ENCODE measurements at places on chromosomes 4 and X.

- peak; percentile 71 for DNase-seq
These were observed 110.9 kb upstream of the ANK2 start for GRCh38 chr4:112938461-112939058.

GRCh38 chr4:134308910-134309309 is 107.3 kb upstream of the PABPC4L start:
- DNase-seq, result no peak

DNA sequence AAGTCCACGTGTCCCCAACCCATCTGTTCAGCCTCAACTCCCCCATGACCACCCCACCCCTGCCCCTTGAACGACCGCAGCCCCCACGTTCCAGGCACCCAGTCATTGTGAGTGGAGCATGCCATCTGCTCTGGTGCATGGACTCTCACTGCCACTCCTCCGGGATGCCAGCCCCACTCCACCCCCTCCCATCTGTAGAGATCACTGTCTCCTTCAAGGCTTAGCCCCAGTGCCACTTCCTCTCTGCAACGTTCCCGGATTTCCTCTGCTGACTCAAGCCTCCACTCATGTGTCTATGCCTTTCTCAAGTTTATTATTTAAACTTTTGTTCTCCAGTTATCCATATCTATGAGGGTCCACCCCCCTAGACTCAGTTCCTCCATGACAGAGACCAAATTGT is 54.0 kb downstream of the MAML3 start:
- DNase-seq, result no peak

- no peak for DNase-seq
These were observed 254.0 kb downstream of the TMA16 start for GRCh38 chr4:163748449-163748848.

DNA sequence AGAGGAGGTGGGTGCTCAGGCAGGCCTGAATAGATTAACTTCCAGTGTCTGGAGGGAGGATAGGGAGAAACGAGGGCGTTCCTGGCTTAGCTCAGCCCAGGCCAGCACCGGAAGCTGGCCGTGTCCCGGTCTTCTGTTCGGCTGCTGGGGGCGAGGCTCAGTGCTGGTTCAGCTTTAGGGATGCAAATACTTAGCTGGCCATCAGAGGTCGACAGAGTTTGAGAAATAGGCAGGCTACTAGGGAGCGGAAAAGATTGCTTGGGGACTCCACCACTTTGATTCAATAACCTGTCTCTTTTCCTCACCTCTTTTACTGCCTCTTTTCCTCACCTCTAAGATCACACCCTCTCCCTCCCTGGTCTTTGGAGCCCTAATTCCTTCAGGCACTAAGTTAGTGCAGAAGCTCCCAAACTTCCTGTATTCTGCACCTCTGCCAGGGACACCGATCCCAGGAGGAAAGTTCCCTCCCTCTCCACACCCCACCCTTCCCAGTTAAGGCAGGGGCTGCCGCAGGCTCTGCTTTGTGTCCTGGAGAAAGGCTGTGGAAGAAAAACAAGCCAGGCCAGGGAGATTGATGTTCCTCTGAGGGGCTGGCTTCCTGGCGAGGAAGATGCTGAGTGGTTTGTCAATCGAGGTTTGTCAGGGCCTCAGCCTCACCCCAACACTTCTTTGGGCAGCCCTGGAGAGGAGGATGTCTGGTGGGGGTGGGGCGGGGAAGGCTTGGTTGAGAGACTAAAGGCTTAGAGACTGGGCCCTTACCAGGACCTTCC is 6.0 kb upstream of the EFNB1 start:
- peak; percentile 48 for DNase-seq

DNA sequence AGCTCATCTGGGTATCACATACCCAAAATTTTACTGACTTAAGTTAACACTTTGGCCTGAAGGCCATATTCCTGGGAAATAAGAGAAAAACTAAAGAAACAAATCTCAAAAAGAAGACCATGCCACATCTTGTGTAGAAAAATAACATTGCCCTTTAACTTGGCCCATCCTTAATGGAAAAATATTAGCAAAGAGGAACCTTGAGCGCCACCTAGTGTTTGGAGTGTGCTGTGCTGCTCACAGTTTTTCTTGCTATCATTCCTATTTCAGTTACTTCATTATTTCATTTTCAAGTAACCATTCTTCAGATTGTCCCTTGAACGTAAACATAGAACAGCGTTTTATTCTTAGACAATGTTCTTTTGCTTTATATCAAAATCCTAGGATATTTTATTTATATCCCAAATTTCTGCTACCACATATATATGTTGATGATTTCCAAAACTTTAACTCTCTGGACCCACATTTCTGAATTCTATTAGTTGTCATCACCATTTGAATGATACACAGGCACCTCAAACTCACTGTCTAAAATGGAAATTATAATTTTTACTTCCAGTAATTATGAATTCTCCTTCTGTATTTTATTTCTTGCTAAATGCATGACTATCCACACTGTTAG is 999.0 kb upstream of the ADGRL3 start:
- peak; percentile 77 for DNase-seq

GRCh38 chrX:802846-803245 is 172.3 kb downstream of the SHOX start:
- no peak for DNase-seq

DNA sequence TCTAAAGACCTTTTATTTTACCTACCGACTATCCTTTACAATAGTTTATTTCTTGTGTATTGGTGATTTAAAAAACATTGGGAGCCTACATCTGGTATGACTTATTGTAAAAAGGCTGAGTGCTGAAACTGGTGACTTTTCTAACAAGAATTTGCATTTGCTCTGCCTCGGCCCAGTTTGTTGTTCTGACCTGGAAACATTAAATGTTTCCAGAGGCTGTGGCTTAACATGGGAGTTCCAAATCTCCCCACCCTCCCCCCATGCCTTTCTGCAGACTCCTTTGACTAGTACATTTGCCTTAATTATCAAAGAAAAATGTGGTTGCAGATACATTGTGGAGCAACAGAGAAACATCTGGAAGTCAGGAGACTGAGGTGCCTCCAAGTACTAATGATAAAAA is 39.8 kb downstream of the SPCS3 start:
- DNase-seq, result no peak

DNA sequence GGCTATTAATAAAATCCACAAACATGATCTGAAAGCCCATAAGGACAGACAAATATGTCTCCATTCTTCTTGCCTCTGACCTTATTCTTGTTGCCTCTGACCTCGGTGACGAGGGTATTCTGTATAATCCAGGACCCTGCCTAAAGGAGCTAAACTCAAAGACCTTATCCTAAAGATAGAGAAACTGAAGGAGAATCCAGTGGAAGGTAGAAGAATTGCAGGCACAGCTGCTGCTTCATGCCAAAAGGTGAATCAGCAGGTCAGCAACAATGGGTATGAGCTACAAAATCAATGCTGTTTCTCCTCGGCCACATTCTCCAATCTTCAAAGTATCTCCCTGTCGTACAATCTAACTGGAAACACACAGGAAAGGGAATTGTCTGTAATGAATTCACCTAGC is 71.4 kb downstream of the INTS6L start:
- no peak for DNase-seq

DNA sequence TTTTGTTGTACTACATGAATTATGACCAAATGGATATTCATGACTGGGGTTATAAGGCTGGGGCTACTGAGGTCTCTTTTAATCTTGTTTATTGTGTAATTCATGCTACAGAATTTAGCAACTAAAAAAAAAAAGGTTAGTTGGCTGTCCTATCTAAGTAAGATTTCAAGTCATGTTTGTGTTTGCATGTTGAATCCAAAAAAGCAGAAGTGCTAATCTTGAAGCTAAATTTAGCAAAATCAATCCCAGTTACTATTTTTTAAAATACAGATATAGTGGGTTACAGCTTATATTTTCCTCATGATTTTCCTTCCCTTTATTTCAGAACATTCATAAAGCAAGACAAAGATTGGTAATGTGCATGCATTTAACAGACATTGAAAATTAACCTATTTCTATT is 19.4 kb downstream of the MTMR1 start:
- DNase-seq, result no peak

DNA sequence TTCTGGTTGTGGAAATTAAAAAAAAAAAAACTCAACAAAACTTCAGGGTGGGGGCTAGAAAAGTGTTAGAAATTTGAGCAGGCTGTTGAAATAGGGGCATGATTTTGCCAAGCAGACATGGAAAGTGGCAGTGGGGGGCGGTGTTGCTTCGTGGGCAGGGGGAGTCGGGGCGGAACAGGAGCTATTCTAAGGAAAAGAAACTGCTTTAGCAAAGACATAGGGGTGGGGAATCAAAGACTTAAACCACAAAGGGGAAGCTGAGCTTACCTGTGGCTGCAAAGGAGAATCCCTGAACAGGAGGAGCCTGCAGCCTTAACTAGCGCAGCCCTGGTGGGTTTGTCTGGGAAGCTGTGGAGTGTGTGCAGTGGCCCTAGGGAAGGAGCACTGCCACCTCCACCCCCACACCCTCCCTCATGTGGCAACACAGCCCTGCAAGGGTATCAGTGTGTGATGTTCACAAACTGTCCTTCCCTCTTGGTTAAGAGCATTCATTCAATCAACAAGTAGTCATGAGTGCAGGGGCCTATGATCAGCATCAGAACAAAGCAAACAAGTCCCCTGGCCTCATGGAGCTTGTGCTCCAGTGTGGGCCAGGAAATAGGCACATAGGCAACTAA is 20.5 kb downstream of the SEL1L3 start:
- peak; percentile 51 for DNase-seq

All from NAMALWA (cell line).